Astrocyte of the cerebellum (primary cell): ENCODE measurements at places on chromosomes 16 and 17.

DNA sequence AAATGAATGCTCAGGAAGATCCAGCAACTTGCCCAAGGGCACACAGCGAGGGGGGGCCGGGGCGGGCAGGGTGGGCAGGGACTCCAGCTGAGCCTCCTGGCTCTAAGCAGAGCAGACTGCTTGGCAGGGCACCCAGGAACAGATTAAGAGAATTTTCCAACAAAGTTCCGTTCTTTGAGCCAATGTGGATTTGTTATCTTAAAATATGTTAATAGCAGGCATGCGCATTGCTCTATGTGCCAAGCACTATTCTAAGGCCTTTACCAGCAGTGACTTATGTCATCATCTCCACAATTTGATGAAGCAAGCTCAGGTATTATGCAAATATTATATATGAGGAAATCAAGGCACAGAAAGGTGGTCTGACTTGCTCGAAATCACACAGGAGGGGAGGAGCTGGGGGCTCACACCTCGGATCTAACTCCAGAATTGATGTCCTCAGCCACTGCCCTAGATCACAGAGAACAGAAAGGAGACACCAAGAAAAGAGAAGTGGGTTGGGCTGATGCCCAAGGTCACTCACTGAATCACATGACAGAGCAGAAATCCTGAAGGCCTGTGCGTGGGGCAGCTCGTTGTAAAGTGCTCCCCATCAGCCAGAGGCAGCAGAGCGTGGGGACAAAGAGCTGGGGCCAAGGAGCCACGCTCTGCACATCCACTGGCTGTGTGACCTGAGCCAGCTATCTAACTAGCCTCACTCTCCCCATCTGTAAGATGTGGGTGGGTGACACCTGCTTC lies 23.2 kb upstream of the MEAK7 start:
- no peak for DNase-seq

DNA sequence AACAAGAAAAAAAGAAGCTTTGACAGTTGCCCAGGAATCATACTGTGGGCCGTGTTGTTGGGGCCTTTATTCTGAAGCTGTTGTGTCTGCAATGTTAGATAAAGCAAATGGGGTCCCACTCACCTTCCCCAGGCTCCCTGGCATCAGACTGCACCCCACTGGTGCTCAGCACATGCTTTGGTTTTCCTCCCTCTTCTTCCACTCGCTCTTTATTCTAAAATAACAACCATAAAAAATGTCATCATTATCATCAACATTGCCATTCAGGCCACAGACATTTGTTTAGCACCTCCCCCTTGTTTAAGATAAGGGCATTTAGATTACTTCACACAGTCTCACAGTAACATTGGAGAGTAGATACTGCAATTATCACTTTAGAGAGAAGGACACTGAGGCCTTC lies 8.2 kb downstream of the MYLK3 start:
- no peak for DNase-seq

DNA sequence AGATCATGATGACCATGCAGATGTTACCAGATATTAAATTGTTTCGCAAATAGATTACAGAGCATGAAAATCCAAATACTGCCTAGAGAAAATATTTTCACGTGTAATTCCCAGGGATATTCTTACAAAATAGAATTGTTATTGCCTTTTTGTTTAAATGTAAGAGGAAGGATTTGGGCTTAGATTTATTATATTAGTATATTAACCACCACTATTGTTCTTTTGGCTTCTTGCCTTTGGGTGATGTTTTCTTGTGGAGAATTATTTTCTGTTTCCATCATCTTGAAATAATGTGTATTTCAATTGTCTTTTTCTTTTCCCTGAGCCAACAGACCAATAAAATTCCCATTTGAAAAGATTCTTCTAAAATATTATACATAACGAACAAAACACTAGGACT lies 109.7 kb upstream of the NUDT7 start:
- no peak for DNase-seq

- no peak for DNase-seq
Measured at GRCh38 chr17:27824176-27824715, 23.9 kb upstream of the NOS2 start.
